ENCODE measurements at places on chromosomes 7 and 10.

GRCh38 chr10:89153971-89154370, 53.1 kb downstream of the CH25H start:
- no peak for DNase-seq

GRCh38 chr7:130329681-130330080, 14.9 kb upstream of the CPA5 start:
- DNase-seq, result no peak

GRCh38 chr7:138097064-138097741, 20.9 kb downstream of the AKR1D1 start:
- DNase-seq, result no peak

GRCh38 chr7:30330134-30331111, 46.0 kb downstream of the ZNRF2 start:
- DNase-seq, result no peak

GRCh38 chr7:1091644-1092027, 3.7 kb downstream of the GPER1 start:
- no peak for DNase-seq

DNA sequence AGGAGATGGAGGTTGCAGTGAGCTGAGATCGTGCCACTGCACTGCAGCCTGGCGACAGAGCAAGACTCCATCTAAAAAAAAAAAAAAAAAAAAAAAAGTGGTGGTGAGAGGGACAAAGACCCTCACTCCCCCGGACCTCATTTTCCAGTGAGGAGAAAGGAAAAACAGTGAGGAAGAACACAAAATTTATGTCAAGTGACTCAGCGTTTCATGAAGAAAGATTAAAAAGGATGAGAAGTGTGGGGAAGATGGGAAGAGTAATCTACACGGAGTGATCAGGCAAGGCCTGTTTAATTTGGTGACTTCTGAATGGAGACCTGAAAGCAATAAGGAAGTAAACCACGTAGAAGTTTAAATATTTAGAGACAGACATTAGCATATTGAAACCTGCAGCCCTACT, 7.0 kb downstream of the NUDT5 start:
- no peak for DNase-seq

- DNase-seq, result peak; percentile 40
These were observed 70.5 kb downstream of the SHH start for GRCh38 chr7:155741805-155742204.

DNA sequence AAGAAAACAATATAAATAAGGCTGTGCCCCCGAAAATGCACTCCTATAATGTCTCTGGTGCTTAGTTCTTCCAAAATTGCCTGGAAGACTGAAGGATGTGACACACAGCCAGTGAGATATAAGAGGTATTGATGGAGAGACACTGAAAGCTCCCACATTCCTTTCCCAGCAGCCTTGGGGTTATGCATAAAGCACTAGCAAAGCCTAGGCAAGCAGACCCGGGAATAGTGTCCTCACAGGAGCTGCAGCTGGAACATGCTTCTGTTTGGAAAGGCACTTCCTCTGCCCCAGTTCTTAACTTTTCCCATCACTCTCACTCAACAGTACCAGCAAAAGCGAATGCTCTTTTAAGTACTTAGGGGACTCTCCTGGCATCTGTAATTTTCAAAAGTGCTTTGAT, 178.0 kb downstream of the AMPH start:
- DNase-seq, result peak; percentile 32

GRCh38 chr10:128996092-128996491, 470.9 kb upstream of the MGMT start:
- no peak for DNase-seq

DNA sequence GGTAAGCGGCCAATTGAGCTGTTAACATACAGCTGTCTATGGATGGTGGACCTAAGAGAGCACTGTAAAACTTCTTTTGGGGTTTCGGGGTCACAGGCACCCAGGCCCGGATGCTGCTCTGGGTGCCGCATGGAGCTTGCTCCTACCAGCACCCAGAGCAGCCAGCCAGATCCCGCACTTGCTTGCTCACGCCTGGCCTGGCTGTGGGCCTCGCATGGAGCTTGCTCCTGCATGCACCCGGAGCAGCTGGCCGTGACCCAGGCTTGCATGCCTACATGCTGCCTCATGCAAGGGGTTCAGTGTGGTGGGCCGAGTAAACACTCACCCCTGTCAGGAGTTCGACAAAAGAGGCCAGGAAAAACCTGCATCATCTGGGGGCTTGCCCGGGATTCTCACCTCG, 896.9 kb downstream of the SORCS1 start:
- no peak for DNase-seq

GRCh38 chr10:133259602-133259989, 17.1 kb downstream of the ADAM8 start:
- DNase-seq, result no peak

- peak; percentile 24 for DNase-seq
These were observed 12.8 kb downstream of the PDZD7 start for GRCh38 chr10:101018118-101018599.

DNA sequence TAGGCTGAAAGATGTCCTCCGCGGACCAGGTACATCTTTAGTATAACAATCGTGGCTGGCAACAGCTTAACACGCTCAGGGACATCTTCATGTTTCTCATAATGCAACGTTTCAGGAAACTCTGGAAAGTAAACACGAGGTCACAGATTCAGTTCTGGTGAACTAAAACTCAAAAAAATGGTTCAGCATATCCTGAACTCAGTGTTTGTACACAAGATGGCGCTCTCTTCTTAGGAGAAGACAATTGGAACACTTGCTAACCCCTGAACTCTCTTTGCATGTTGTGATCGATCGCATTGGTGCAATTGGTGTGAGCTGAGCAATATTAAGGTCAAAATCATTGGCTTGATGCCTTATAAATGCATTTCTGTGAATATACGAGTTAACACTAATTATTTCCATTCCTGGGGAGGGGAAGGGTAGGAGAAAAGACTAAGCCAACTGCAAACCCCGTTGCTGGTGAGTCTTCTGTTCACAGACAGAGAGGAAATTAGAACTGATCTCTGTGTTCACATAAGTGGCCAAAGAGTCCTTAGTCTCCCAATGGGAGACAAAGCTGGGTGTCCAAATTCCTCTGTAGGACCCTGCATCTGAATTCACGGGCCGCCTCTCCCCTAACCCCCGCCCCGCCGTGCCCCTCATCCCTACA, 52.6 kb upstream of the FAM180A start:
- no peak for DNase-seq

GRCh38 chr10:56348101-56348500, 13.0 kb downstream of the ZWINT start:
- DNase-seq, result no peak

GRCh38 chr7:106752367-106752766, 91.4 kb upstream of the CCDC71L start:
- DNase-seq, result no peak

GRCh38 chr10:45592926-45593325, 79.6 kb downstream of the ZFAND4 start:
- no peak for DNase-seq

DNA sequence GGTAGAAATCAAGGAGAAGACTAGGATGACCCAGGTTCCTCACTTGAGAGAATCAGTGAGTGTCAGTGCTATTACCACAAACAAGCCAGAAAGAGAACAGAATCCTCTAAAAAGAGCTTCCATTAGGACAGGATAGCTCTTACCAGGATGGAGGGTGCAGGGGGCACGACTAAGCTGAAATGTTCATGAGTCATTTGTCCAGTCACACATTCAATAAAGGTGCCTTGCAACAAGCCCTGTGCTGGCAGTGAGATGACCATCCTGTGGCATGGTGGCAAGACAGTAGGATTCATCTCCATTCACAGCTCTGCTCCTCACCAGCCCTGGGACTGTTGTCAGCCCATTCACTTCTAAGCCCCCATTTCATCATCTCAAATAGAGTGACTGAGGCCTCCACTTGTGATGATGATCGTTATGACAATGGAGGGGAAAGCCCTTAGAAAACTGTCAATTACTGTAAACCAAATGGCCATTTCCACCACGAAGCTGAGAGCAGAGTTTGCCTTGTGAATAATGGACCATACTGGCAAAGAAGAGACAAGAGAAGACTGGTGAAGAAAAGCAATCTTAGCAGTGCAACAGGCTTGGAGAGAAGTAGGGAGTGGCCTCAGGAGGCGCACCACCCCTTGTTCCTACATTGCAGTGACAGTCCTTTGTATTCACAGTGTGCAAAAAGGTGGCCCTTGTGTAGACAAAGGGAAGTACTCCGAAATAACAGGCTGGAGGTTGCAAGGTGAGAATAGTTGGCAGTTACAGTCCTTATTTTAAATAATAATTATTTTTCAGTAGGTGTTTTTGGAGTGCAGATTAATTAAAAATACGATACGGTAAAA, 9.0 kb upstream of the WIPF3 start:
- no peak for DNase-seq

- DNase-seq, result no peak
These were observed 61.9 kb downstream of the CCDC6 start for GRCh38 chr10:59844436-59844835.

- peak; percentile 42 for DNase-seq
These were observed 56.3 kb upstream of the MDFIC start for GRCh38 chr7:114865564-114865963.

DNA sequence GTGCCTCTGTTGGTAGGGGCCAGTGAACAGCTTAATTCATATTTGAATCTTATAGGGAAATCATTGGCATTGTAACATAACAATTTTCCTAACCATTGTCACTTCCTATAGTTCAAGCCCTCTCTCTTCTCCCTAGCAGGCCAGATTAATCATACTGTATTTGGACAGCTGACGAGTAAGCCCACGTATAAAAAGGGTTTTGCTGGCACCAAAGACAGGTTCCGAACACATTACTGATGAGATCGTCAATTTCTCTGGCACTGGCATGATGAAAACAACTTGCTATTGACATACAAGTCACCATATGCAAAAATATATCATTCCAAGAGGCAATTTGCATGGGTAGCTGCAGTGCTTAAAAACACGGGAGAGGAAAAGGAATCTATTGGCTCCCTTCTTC, 891.1 kb upstream of the AUTS2 start:
- DNase-seq, result no peak

GRCh38 chr7:120190566-120190965, 82.4 kb upstream of the KCND2 start:
- no peak for DNase-seq

GRCh38 chr7:43625980-43626379, 43.1 kb downstream of the STK17A start:
- DNase-seq, result no peak

- no peak for DNase-seq
These were observed 785 bp downstream of the WDR86 start for GRCh38 chr7:151408839-151409666.

DNA sequence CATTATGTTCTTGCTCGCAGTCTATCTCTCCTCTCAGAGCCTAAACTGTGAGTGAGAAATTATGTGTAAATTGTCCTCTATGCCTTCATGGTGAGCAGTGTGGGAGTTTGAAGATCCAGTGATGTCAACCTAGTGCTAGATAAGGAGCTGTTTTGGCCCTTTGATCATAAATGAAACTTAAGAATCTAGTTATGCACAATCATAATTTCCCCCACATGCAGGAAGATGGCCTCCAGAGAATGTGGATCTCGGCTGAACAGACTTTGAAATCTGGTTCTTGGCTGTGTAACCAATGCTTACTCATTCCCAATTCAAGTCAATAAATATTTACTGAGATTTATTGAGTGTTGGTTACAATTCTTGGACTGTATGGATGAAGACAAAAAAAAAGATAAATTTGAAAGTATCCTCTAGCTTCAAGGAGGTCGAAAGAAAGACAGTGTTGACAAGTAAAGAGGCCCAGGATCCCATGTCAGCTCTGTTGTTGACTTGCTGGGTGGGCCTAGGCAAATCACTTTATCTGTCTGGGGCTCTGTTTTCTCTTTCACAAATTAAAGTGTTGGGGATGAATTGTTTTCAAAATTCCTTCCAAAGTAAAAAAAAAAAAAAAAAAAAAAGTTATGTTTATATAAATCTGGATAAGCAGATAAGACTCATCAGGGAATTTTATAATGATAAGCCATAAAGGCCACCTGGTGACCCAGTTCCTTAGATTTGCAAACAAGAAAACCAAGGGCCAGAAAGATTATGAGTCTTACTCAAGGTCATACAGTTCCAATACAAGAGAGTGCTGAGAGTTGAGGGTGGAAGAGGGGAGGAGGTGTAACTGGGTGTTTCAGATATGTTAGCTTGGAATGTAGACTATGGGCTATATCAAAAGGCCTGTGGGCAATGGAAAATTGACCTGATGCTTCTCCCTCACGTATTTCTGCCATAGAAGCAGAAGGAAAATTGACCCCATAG, 969.9 kb downstream of the KCNMA1 start:
- peak; percentile 32 for DNase-seq

DNA sequence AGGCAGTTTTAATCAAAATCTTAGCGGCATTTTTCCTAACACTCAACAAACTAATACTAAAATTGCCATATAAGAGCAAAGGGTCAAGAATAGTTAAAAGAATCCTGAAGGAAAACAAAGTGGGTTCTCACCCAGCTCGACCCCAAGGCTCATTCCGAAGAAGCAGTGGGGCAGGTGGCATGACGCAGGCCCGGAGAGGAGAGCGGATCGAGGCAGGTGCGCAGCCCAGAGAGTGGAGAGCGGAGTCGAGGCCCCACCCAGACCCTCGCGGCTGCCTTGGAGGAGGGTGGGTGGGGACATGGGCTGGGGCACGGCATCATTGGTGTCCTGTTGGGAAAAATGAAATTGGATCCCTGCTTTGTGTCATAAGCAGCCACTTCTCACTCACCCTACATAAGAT, 109.8 kb downstream of the INPP5A start:
- no peak for DNase-seq

GRCh38 chr10:50397312-50398140, 146.2 kb upstream of the ASAH2 start:
- no peak for DNase-seq

GRCh38 chr7:17586711-17587110, 288.3 kb downstream of the AHR start:
- DNase-seq, result no peak

DNA sequence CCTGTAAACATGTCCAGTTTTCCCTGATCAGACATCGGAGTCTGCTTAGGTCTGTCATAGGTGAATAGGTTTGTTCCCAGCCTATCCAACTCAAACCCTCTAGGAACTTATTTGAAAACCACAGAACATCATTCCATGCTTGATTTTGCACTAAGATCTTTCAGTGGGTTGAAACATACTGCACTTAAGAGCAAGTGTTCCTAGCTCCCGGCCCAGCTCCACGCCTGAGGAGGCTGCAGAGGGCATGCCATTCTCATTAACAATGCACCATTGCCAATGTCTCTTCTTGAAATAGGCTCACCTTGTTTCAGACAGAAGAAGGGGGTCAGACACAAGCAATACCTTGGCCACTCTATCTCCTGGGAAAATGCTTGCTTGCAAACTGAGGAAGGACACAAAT, 78.0 kb upstream of the EGR2 start:
- no peak for DNase-seq

DNA sequence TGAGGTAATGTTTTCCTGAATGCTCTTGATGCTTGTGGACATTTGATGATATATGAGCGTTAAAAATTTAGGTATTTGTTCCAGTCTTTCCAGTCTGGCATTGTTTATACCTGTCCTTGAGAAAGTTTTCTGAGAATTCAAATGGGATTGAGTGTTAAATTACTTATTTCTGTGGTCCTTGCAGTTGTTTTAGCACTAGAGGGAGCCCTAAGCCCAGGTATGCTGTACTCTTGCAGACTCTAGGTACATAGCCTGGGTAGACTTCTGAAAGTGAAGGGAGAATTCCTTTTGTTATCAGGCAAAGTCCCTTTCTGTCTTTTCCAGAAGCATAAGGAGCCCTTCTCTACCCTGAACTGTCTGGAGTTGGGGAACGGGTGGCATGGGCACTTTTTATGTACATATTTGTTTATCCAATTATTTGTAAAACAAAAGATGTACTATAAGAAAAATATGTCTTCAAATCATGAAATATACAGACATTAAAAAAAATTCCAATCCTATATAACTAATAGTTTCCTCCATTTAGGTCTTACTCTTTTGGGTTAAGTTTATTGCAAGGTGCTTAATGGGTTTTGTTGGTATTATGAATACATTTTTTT, 262.1 kb downstream of the ATRNL1 start:
- DNase-seq, result peak; percentile 39

- DNase-seq, result no peak
These were observed 8.5 kb upstream of the CSTF2T start for GRCh38 chr10:51707821-51708424.

Measured in femur (tissue), 1 donor.